Endodermal cell (in vitro differentiated cells): ENCODE measurements at places on chromosomes 7 and 10.

DNA sequence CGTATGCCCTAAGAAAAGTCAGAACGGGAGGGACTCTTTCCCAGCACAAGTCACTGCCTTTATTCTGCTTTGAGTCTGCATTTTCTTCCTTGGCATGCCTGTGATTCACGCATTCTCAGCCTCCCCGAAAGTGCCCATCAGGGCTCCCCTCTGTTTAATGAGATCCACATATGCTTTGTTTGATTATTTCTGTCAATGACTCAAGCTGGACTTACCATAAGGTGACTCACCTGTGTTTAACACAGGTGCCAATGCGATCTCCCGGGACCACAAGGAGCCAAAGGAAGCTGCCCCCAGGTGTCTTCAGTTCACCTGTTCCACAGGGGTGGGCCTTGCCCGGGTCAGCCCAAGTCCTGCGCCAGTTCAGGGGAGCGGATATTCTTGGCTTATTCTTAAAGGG, 386.0 kb upstream of the SHH start:
- DNase-seq, result no peak

GRCh38 chr10:91672021-91672608, 39.2 kb upstream of the PPP1R3C start:
- peak; percentile 56 for DNase-seq

GRCh38 chr7:75840029-75840428, 26.4 kb upstream of the CCL24 start:
- DNase-seq, result no peak

DNA sequence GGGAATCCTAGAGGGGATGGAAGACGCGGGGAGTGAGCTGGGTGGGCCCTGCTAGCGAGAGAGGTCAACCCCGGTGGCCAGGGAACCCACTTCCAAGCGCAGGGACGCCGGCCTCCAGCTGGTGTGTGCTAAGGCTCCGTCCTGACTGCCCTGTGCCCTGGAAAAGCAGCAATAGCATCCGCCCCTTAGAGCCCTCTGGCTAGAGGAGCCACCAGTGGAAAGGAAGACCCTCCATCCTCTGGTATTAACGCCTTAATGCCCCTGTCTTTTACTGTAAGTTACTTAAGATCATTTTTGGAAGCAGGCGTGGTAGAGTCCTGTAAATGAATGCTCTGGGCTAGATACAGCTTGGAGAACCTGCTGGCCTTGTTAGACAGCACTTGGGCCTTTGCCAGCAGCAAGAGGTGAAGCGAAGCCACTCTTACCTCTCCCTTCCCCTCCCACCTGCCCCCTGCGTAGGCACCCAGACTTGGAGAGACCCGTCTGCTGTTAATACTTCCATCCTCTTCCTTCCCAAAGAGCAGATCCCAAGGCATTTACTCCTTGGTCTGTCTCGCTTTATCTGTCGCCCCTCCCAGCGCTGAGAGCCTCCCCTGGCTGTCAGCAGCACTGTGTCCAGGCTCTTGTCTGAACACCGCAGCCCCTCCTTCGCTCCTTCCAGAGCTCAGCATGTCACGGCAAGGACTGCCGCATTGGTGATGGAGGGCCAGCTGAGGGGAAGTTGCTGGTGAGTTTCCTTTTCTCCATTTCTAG, 4.6 kb downstream of the REPIN1 start:
- DNase-seq, result peak; percentile 49

GRCh38 chr10:69757553-69758309, 44.0 kb upstream of the COL13A1 start:
- DNase-seq, result no peak

- DNase-seq, result no peak
Observed at GRCh38 chr7:127089146-127089545, 163.6 kb downstream of the GRM8 start.

DNA sequence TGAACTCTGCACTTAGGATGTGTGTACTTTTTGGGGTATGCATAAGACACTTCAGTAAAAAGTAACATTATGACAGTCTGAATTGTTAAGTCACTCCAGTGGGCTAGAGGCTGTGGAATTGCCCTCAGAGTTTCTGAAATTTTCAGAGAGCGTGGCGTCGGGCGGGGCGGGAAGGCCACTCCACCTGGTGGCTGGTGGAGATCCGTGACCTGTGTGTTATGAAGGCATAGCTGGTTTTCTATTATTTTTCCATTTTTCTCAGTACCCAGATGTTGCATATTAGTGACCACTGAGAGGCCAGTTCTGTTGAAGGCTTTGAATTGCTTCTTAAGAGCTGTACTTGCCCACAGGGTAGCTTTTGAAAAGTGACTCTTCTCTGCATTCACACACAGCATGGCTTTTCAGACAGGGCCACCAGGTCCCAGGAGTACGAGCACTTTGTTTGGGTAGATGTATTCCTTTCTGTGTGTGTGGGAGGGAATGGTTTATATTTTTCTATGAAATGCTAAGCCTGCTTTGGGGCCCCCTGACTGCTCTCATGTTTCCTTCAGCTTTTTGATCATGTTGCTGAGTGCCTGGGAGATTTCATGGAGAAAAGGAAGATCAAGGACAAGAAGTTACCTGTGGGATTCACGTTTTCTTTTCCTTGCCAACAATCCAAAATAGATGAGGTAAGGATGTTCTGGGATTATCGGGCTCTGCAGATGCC, 52.3 kb downstream of the TACR2 start:
- no peak for DNase-seq

- peak; percentile 78 for DNase-seq
Observed at GRCh38 chr10:43689618-43689954, 40.9 kb upstream of the ZNF32 start.

DNA sequence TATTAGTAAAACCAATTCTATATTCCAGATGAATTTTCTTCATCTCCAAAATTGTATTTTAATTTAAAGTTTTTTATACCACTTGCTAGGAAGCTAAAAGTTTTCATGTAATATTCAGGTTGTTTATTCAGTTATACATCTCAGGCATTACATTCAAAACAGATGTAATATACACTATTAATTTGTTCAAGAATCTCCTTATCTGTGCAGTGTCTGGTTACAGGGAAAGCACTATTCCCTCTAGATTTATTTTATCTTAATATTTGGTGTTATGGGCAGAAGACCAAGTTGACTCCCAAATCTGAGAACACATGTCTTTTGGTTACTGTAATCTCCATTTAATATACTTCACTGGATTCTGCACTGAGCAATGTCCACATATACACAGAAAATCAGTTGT, 953.4 kb downstream of the ANKRD7 start:
- DNase-seq, result no peak

GRCh38 chr7:102059524-102059923, 227.1 kb upstream of the SH2B2 start:
- no peak for DNase-seq

- DNase-seq, result no peak
Observed at GRCh38 chr7:84336303-84336702, 141.7 kb upstream of the SEMA3A start.

DNA sequence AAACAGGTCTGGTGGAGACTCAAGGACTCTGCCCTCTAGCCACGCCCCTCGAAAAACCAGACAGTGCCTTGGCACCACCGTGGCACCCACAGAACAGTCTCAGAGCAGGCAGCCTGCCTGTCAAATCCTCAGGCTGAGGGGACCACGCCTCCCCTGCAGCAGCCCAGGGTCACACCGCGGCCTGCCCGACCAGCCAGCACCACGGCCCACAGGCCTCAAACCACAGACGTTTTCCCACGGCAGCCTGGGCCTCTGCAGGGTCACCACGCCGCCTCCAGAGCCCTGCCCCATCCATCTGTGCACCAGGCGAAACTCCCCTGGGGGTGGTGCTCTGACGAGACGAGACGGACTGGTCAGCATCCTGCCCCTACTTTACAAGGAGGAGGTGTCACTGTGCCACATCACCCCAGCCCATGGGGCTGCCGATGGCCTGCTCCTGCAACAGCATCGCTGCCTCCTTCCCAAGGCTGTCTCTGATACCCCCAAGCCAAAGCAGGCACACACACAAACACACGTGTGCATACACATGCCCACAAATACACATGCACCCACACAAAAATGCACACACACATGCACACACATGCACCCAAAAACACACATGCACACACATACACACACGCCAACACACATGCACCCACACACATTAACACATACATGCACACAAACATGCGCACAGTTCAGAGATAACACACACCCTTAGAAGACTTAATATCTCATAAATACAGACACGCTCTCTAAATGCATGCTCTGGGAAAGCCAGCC, 24.6 kb downstream of the PAPOLB start:
- DNase-seq, result peak; percentile 33

- no peak for DNase-seq
Observed at GRCh38 chr10:77072836-77073662, 564.6 kb downstream of the KCNMA1 start.

GRCh38 chr7:125316466-125316865, 386.8 kb upstream of the POT1 start:
- DNase-seq, result peak; percentile 91

GRCh38 chr10:118362103-118362502, 20.0 kb upstream of the FAM204A start:
- no peak for DNase-seq
